ENCODE measurements at places on chromosomes 16 and 17.

- no peak for DNase-seq
Measured at GRCh38 chr17:66562119-66562518, 259.7 kb downstream of the PRKCA start.

GRCh38 chr17:37142294-37142896 is 193.6 kb downstream of the AATF start:
- no peak for DNase-seq

DNA sequence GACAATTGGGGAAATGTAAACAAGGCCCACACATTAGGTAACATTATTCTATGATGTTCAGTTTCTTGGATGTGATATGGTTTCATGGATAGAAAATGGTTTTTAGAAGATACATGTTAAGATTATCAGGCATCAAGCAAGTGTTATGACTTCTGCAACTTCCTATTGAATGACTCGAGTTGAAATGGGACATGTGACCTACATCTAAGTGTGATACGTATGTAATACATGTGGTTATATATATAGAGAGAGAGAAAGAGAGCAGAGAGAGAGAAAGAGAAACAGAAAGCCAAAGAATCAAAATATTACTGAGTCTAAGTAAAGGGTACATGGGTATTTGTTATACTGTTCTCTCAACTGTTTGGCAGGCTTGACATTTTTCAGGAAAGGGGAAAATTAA is 1.7 kb downstream of the TMEM170A start:
- DNase-seq = no peak

DNA sequence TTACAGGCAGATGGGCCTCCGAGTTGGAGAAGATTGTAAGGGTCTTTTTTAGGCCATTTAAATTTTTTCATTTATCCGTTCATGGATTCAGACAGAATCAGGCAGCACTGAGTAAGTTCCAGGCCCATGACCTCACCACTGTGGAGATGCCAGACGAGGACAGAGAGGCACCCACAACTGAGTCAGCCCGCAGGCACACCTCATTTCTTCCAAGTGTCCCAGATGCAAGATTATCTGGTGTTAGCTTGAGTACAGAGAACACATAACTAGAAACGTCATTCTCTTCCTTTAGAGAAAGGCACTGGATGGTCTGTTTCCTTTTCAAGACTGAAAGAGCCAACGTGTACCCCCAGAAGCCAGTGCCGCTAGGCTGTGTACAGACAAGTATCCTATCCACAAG is 16.9 kb downstream of the CLEC16A start:
- DNase-seq = peak; percentile 55

DNA sequence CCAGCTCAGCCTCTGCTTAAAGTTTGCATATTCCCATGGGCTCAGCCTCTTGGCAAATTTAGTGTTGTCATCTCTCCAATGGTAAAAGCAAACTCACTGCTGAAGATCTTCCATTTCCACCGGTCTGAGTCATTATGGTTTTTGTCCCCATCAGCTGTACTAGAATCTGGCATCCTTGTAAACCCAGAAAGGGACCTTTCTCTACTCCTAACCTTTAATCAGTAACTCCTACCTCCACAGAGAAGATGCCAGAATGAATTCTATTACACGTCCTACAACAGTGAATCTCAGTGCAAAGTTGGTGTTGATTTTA is 45.8 kb downstream of the ZNF652 start:
- no peak for DNase-seq

DNA sequence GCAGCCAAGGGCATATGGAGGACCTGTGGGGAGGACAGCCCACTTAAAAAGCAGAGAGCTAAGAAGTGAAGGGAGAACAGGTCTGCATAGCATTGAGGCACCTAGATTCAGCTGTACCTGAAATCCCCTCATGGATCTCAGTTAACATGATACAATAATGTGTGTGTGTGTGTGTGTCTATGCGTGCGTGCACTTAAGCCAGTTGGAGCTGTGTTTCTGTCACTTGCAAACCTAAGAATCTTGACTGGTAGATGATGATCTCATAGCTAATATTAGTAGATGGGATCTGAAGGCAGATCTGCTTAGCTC is 1.7 kb upstream of the ITPRIPL2 start:
- no peak for DNase-seq

GRCh38 chr16:74729783-74730683 is 29.4 kb upstream of the MLKL start:
- no peak for DNase-seq

GRCh38 chr17:39738568-39738901 is 797 bp downstream of the GRB7 start:
- DNase-seq = peak; percentile 54

DNA sequence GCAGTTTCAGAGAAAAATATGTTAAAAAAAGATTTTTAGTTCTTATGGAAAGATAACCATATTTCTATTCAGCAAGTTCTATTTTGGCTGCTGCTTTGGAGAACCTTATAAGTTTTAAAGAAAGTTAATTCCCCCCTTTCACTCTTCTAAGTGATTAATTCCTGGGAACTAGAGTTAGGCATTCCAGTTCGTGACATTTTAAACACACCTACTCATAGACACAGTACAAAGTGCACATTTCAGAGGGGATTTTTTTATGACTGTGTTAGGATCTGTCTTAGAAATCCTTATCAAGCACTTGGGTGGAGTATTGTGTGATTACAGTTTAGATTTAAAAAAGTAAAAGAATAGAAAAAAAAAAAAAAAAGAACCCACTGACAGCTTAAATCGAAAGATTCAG is 3.5 kb upstream of the CDH11 start:
- DNase-seq = no peak

DNA sequence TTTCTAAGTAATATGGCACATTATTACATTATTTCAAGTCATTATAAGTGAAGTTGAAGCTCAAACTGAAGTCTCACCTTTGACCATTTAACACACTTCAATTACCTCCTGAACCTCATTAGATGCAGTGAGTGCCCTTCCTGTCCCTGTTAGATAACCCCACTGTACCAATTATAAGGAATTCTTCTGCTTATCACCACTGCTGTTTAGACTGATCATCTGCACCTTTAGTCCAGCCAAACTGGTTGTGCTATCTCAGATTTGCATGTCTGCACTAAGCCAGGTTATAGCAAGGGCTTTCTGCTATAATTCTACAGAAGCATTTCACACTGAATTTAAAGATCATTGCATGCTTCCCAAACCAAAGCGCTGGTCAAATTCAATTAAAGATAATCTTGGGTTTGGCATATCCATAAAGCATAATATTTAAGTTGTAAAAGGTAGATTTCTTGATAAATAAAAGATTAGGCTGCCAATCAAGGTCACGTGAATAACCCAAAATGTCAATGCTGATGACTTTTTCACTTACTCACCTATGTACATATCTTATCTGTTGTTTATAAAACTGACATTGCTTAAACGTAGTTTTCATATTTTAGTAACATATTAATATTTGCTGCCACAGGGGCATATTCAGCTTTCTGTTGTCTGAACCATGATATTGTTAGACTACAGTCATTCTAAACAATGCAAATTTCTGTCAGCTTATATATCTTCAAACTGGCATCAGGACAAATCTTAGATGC is 11.9 kb downstream of the ITFG1 start:
- no peak for DNase-seq

- no peak for DNase-seq
Measured at GRCh38 chr17:55282379-55282702, 17.6 kb downstream of the HLF start.

- DNase-seq = peak; percentile 65
Measured at GRCh38 chr17:410543-411401, 58.2 kb upstream of the RPH3AL start.

- no peak for DNase-seq
Measured at GRCh38 chr17:54172096-54172984, 349.6 kb downstream of the KIF2B start.

DNA sequence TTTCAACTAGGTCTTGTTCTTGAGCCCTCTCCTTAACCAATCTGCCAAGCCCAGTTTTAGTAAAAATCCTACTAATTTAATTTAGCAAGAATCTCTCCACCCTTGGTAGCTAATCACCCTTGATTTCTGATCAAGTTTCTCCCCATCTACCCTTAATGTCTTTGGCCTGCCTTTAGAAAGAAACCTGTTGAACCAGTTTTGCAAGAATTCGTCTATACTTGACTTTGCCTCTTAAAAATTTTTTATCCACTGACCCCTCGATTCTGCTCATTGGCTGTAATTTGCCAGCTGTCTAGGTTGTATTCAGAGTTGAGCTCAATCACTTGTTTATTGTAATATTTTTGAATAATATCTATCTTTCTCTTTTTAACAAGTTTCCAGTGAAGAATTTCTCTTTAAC is 1138.5 kb downstream of the CDH11 start:
- DNase-seq = no peak

DNA sequence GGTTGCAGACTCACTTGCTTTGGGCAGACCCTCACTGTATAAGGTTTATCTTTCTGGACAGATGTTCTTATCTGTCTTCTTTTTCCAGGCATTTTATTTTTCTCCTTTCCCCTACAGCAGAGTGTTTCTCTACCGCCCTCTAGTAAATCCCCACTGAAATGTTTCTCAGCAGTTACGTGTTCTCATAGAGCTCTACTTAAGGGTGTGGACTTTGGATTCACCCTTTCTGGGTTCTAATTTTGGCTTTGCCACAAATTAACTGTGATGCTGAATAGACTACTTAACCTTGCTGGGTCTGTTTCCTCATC is 2.0 kb downstream of the ADAT1 start:
- no peak for DNase-seq

- peak; percentile 67 for DNase-seq
Measured at GRCh38 chr17:80861892-80862291, 129.7 kb upstream of the CHMP6 start.

DNA sequence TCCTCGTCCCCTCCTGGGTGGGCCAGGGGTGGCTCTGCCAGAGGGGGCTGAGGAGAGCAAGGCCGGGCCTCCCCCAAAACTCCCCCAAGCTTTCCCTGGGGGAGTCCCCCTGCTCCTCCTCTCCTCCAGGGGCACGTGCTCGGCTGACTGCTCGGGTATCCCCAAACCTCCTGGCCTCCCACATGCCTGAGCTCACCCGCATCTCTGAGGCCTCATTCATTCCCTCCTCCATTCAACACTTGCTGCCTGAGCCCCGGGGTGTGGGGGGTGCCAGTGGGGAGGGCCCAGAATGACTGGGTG is 83.1 kb downstream of the RTN4RL1 start:
- no peak for DNase-seq

- no peak for DNase-seq
Measured at GRCh38 chr17:8162997-8163977, 539 bp upstream of the VAMP2 start.

GRCh38 chr17:38705803-38706504 is 881 bp downstream of the MLLT6 start:
- no peak for DNase-seq

DNA sequence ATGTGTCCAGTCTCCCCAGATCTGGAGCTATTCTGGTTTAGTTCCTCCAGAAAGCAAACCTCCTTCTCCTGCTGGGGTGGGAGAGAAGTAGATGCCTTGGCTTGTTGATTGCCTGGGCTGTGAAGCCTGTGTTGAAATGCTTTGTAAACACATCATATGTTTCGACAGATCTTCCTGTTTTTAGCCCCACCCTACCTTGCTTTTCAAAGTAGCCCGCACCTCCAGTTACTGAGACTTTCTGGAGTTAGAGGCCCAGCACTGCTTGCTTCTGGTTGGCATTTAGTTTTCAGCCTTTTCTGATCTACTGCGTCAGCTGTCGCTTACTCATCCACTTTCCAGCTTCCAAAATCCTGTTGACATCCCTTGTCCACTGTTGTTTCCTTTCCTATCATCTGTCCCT is 17.9 kb upstream of the NDEL1 start:
- DNase-seq = no peak

- DNase-seq = peak; percentile 68
Measured at GRCh38 chr17:39547713-39548478, 59.8 kb downstream of the NEUROD2 start.

DNA sequence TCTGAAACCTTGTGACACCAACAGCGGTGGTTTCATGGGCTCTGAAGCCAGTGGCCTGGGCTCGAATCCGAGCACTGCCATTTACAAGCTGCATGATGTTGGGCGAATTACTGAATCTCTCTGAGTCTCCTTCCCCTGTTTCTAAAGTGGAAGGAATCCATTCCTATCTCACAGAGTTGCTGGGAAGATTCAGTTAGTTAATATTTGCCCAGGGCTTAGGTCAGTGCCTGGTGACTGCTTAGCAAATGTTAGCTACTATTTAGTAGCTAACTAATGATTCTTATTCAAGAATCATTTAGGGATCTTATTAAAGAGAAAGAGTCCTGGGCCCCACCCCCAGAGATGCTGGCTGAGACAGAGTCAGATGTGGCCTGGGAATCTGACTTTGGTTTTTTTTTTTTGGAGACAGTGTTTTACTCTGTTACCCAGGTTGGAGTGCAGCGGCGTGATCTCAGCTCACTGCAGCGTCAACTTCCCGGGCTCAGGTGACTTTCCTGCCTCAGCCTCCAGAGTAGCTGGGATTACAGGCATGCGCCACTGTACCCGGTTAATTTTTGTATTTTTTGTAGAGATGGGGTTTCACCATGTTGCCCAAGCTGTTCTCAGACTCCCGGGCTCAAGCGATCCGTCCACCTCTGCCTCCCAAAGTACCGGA is 33.6 kb upstream of the RAI1 start:
- DNase-seq = no peak

GRCh38 chr17:66461343-66461995 is 159.1 kb downstream of the PRKCA start:
- DNase-seq = no peak

GRCh38 chr17:82489851-82490511 is 29.6 kb upstream of the FOXK2 start:
- DNase-seq = no peak

GRCh38 chr16:67801241-67801640 is 5.1 kb downstream of the RANBP10 start:
- DNase-seq = no peak

DNA sequence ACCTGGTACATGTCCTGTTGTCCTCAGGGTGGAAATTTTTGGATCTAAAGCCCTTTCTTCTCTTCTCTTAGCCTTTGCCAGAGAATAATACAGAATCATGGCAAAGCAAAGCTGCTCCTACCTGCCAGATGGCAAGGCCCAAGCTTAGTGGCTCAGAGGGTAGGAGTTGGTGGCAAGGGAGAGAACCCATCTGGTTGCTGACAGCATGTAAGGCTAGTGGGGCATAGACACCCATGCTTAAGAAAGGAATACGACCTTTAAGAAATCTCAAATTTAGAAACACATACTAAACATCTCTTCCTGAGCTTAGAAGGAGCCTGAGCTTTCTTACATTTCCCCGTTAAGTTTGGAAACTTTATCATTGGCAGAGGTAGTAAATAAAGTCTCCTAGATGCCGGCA is 395.0 kb upstream of the SOX9 start:
- DNase-seq = no peak

DNA sequence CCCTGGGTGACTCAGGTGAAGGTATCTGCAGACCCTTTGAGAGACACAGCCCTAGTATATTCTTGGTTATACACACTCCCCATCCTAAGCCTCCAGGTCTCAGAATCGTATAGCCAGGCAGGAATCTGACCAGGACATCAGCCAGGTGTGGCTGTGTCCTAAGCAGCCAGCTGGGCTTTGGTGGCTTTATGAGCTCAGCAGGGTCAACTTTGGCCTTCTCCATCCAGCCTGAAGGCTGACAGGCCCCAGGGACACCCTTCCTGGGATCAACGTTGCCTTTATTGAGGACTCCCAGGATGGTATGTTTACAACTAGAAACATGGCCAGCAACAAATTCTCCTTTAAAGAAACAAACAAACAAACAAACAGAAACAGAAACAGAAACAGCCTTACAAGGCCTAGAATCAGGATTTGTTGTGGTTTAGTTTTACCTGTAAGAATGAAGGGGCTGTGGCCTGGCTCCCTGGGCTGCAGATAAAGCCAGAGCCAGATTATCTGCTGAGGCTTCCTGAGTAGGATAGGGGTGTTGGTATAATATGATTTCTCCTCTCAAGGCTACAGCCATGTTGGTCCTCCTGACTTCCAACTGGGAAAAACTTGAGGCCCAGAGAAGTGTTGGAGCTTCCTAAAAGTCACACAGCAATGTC is 8.5 kb downstream of the KIF19 start:
- DNase-seq = no peak

GRCh38 chr16:23158114-23158513 is 8.9 kb upstream of the USP31 start:
- no peak for DNase-seq
